ENCODE measurements at places on chromosomes 1 and 21. TPM values are rescaled to one million over a fixed set of nuclear protein-coding genes. Genes with fewer than 3 reads are reported as not detected.

GRCh38 chr1:63868268-63868781 lies 94.5 kb downstream of the ROR1 start:
- peak; percentile 8 for DNase-seq

DNA sequence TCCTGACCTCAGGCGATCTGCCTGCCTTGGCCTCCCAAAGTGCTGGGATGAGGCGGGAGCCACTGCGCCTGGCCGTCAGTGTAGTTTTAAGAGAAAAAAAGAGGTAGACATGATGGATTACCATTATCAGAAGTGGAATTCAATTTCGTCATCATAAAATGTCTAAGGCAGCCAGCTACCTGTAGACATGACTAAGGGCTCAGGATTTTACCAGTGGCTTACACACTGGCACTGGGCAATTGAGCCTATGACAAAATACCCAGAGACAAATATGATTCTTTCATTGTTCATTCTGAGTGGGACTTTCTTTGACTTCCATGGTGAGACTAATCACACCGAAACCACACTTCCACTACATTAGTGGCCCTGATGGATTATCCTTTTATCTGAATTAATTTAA lies 181.5 kb downstream of the GABPA start:
- DNase-seq, result no peak

DNA sequence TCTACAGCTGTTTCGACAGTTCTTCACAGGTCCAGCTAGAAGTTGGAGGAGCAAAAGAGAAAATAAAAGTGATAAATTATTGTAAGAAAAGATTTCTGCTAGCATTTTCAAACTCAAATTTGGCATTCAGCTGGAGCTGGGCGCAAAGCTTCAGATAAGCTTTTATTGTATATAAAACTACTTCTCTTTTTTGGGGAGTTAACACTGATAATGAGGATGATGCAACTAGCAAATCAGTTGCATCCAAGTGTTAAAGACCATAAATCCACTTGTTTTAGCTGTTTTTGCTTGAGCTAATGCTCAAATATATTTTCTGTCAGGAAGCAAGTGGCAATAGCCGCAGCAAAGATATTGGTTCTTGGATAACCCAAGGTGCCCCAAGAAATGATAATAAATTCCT lies 127.1 kb upstream of the PKN2 start:
- no peak for DNase-seq

Gene PGLYRP3
- total RNA-seq, result not detected

GRCh38 chr1:17919525-17920439 lies 164.6 kb downstream of the ACTL8 start:
- DNase-seq, result no peak

Gene LRRC53
- total RNA-seq, result not detected

- no peak for DNase-seq
Observed at GRCh38 chr1:116825720-116826438, 71.6 kb downstream of the CD2 start.

DNA sequence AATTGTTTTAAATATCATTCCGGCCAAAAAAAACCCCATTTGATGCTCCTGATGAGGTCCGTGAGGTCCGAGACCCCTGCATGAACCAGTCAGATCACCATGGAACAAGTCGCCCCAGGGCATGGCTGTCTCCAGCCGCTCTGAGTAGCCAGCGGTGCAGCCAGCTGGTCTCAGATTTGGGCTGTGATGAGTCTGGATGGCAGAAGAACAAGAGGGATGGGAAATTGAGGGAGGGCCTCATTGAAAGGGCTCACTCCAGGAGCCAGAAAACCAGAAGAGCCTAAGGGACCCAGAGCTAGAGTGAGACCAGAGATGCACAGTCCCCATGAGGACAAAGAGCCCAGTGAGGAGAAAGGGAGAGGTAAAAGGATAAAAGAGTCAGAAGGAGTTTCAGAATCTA lies 174.0 kb downstream of the TOMM20 start:
- DNase-seq, result no peak

- no peak for DNase-seq
Observed at GRCh38 chr21:15430577-15430976, 299.2 kb upstream of the USP25 start.

DNA sequence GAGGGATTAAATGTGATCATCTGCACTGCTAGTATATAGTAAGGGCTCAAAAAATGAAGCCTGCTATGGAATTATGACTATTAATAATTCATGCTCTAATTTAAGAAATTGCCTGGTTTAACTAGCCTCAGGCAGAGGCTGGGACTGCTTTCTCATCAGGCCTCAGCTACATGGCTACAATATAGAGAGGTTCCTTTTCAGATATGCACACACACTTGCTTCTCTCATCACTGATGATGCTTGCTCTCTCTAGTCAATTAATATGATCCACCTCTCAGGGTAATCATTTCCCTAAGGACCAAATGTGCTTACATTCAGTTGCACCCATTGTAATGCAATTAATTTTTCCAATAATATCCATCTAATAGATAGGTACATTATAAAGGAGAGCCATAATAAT lies 324.9 kb upstream of the ST6GALNAC5 start:
- no peak for DNase-seq

GRCh38 chr1:235056937-235057336 lies 71.7 kb downstream of the TOMM20 start:
- no peak for DNase-seq

Gene TSPAN1
- 0.37 TPM for total RNA-seq

GRCh38 chr21:34889676-34890469 lies 159.2 kb downstream of the RUNX1 start:
- peak; percentile 56 for DNase-seq

DNA sequence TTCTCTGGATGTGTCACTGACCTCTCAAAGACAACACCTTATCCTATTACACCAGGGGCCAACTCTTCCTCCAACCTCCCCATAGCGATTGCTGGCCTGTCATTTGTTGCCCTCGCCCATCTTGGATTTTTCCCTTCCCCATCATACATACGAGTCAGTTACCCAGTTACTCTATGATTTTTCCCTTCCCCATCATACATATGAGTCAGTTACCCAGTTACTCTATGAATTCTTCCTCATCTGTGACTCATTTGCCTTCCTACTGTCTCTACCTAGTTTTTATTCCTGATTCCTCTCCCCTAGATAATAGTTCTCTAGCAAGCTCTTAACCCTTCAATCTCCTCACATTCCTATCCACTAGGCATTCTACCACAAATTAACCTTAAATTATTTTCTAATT lies 178.8 kb downstream of the NR5A2 start:
- DNase-seq, result no peak

GRCh38 chr1:169892176-169892926 lies 1.3 kb downstream of the SCYL3 start:
- DNase-seq, result no peak

GRCh38 chr1:198155253-198155652 lies 1.5 kb upstream of the NEK7 start:
- peak; percentile 88 for DNase-seq

DNA sequence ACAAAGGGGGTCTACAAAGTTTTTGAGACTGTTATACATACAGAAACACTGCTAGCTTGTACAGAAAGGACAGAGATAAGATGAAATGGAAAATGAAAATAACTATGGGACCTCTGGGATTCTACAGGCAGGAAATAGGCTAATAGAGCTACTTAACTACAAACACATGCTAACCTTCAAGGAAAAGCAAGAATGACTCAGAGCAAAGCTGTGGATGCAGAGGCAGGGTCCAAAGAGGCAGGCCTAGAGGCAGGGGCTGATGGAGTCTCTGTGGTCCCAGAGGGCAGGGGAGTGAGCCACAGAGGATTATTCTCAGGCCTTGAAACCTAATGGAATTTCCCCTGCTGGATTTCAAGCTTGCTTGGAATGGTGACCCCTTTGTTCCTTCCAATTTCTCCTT lies 18.7 kb upstream of the GOLT1A start:
- no peak for DNase-seq

DNA sequence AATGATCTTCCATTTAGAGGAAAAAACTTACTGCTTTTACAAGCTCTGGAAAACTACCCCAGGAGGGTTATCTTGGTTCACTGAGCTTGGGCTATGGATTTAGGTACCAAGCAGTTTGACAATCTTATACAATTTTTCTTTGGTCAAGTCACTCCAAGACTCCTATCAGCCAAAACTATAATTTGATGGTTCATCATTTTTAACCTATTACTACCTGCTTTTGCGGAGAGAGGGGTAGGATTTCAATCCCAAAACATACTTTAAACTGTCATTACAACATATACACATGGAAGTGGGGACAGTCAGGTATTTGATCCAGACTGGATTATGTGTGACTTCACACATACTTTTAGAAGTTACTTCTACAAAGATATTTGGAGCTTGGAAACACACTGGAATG lies 71.8 kb downstream of the RUNX1 start:
- DNase-seq, result no peak

Gene TNFRSF9
- 0.22 TPM for total RNA-seq

GRCh38 chr1:62286786-62287224 lies 32.4 kb downstream of the KANK4 start:
- DNase-seq, result no peak

- DNase-seq, result no peak
Observed at GRCh38 chr1:156009404-156009803, 11.3 kb downstream of the SSR2 start.

- DNase-seq, result no peak
Observed at GRCh38 chr1:182768963-182769362, 20.6 kb upstream of the NPL start.

Measured in endothelial cell of umbilical vein (primary cell).